Bone marrow (tissue), 2 donors: ENCODE measurements at places on chromosomes 5 and 9.

DNA sequence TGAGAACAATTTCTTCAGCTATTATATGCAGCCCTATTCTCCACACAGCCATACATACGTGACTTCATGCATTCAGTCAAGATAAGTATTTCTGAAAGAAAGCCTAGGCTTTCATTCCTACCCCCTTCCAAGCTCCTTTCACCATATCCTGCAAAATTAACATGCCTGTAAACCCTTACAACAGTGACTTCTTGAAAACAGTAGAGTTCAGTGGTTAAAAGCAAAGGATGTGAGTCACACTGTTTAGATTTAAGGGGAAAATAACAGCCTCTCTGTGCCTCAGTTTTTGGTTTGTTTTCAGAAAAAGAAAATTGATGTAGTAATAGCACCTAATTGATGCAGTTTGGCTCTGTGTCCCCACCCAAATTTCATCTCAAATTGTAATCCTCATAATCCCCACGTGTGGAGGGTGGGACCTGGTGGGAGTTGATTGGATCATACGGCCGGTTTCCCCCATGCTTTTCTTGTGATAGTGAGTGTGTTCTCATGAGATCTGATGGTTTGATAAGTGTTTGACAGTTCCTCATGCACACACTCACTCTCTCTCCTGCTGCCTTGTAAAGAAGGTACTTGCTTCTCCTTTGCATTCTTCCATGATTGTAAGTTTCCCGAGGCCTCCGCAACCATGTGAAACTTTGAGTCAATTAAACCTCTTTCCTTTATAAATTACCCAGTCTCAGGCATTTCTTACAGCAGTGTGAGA is 264.8 kb downstream of the CETN3 start:
- DNase-seq: no peak

GRCh38 chr5:74056107-74056788 is 430.3 kb downstream of the ARHGEF28 start:
- DNase-seq: no peak

- DNase-seq: no peak
Observed at GRCh38 chr5:136374003-136374402, 8.7 kb upstream of the TRPC7 start.

DNA sequence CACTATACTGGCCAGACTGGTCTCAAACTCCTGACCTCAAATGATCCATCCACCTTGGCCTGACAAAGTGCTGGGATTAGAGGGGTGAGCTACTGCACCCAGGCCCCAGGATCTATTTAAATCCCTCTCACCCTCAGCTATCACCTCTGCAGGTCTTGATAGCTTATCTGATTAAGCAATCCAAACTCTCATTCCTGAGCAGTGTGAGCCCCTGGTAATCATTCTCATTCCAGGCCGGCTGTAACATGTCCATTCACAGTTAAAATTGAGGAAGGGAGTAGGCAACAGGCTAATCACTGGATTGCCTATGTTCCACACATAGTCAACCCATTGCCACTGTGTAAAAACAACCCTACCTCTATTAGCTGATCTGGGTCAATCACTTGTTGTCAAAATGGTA is 111.1 kb downstream of the AGTPBP1 start:
- no peak for DNase-seq

GRCh38 chr5:129496421-129496820 is 36.3 kb downstream of the ADAMTS19 start:
- DNase-seq: no peak

DNA sequence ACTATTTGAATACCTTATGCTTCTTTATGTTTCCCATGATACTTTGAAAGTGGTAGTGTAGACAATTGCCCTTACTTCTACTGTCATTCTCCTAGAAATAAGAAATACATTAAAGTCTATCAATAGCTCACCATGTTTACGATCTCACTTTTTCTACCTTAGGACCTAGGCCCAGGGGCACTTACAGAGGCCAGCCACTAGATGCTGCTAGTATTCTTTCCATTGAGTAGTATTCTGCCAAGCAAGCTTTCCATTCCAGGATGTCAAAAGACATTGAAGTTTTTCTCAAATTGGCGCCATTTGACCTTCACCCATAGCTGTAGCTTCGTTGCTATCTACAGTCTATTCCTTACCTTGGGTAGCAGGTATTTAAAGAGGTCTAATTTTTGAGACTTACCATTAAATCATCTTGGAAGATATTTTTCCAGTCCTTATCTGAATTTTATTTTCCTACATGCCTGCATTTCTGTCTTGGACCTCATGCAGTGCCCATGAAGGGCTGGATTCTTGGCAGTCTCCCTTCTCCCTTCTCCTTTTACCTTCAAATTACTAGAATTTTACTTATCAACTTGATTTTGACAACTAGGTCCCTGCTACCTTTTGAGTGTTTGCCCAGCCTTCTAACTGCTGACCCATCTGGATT is 246.0 kb upstream of the NUDT12 start:
- no peak for DNase-seq

GRCh38 chr9:105968811-105969466 is 274.6 kb downstream of the TMEM38B start:
- no peak for DNase-seq

- DNase-seq: no peak
Observed at GRCh38 chr5:72386639-72387038, 66.5 kb downstream of the PTCD2 start.

DNA sequence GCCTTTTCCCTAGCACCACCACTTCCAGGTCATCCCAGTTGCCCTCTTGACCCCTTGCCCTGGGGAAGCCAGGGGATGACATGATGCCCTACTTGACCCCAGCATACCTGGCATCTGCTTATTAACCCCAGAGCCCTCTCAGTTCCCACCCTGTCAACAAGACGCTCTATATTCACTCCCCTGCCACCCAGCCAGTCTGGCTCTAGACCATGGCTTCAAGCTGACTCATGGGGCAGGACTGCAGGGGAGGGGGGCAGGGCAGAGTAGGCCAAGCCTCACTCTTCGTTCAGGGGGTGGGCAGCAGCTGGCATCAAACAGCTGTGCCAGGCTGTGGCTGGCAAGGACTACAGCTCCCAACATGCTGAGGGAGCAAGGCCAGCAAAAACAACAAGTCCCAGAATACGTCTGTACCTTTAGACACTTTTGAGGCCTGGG is 5.3 kb downstream of the ATOSB start:
- DNase-seq: no peak

GRCh38 chr5:115584501-115584900 is 17.8 kb downstream of the TICAM2 start:
- DNase-seq: no peak

GRCh38 chr5:155394727-155395126 is 381.2 kb downstream of the KIF4B start:
- no peak for DNase-seq

DNA sequence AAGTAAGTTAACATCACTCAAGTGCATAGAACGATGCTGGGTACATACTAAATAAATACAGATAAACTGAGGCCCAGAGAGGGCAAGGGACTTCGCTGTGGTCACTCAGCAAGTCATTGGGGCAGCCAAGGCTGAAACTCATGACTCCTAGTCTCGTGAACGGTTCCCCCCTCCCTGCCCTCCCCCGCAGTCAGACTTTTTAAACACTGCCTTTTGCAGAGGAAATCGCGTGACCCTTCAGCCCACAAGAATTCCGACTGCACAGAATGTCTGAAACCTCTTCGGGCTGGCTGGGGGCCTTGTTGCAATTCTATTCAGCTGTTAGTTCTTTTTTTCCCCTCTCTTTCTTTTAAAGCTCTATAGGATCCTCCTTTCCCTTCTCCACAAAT is 28.1 kb downstream of the NEK6 start:
- DNase-seq: peak; percentile 79

DNA sequence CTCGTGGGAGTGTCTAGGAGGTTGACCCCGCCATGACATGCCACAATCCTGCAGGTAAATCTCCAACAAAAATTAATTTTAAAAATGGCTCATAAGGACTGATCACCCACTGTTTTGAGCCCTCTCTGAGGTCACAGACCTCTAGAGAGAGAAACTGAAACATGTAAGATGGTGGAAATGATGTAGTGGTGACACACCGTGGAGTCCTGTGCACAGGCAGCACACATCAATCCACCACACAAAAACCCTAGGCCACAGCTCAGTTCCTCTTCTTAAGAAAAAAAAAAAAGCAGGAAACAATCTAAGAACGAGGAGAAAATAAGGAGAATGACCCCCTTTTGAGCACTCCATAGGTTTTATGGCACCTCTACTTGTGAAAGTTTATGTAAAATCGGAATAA is 93.8 kb upstream of the FAM120A start:
- no peak for DNase-seq

DNA sequence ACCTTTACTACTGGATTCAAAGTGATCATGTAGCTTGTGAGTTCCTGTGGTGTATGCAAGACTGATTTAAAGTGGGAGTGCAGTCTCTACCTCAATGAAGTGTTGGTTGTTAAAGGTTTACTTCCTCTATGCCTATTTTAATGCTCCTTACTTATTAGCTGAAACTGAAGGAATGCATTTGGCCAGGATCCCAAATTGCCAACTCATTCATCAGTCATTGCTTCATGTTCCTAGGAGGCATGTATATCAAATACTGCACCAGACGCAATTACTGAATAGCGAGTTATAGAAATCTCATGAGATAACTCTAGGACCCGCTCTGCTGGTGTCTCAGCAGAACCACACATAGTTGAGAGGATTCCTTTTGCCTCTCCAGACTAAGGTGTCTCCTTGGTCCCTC is 143.0 kb upstream of the RPS23 start:
- no peak for DNase-seq

DNA sequence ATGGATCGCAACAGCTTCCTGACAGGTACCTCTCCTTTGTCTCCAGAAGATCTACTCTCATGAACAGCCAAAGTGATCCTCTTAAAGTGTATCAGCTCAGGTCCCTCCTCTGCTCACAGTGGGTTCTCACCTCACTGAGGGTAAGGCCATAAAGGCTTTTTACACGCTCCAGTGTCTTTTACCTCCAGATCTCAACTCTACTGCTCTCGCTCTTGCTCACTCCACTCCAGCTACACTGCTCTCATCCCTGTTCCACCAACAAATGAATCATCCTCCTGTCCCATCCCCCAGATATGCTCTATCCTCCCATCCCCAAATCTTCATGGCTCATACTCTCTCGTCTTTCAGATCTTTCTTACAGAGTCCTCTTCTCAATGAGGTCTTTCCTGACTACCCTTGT is 248.6 kb upstream of the EFNA5 start:
- no peak for DNase-seq

DNA sequence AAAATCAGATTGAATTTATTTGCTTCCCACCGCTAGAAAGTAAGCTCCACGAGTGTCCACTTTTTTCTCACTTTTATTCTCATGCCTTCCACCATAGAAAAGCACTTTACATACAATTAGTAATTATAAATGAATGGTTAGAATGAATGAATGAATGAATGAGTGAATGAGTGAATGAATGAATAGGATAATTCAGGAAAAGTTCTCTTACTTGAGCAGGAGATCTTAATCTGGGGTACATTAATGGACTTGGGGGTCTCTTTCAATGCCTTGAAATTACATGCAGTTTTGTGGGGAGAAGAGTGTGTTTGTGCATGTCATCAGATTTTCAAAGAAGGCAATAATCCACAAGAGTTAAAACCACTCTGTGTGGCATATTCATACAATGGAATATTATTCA is 229.9 kb upstream of the NR4A3 start:
- no peak for DNase-seq

DNA sequence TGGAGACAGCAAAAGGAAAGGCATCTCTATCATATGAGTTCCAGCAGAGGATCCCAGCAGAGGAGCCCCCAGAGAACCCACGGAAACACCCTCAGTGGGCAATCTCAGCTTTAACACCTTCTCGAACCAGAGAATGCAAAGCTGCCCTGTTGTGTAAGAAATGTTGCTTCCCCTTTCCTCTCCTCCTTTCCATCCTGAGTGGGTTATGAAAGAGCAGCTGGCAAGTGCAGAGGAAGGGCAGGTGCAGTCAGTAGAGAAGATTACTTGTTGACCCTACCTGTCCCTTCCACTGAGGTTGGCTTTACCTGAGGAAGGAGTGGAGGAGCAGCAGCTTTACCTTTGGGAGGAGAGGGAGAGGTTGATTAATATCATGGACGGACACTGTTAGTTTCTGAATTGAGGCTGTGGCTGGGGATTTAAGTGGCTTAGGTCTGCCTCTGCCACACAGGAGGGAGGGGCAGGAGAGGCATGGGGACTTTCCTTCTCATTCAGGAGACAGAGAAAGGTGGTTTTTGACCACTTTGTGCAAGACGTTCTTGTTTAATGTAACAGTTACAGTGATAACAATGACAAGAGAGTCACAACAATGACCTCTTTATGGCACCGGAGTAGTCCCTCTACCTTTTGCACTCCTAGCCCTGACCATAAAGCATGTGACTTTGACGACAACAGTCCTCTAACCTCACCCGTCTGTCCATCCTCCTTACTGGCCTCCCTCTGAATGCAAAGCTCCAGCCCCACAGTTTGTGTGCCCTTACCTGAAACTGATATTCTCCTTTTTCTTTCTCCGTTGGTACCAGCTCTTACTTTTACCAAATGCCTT is 254.8 kb downstream of the NSG2 start:
- no peak for DNase-seq

GRCh38 chr5:89735082-89735481 is 674.5 kb downstream of the CETN3 start:
- no peak for DNase-seq

- no peak for DNase-seq
Observed at GRCh38 chr5:109987355-109987754, 297.6 kb downstream of the MAN2A1 start.

- DNase-seq: no peak
Observed at GRCh38 chr5:111119221-111119620, 27.1 kb downstream of the WDR36 start.

DNA sequence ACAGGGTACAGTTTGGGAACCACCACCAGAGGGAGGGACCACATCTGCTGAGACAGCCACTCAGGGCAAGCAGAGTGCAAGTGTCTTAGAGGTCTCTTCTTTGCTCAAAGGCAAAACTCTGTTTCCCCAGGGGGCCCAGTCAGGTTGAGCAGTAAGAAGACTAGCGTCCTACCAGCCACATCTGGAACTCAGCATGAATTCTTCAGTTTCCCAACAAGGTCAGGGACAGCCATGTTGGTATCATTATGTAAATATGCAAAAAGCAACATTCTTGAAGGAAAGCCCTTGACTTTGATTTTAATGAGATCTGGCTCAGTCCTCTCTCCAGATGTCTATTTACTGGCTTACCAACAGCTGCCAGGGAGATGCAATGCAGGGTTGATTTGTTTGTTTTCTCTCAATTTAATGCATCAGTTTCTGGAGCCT is 46.7 kb downstream of the TGFBI start:
- no peak for DNase-seq

GRCh38 chr9:91047529-91047928 is 245.9 kb downstream of the SYK start:
- DNase-seq: no peak

GRCh38 chr5:134026521-134027287 is 21.9 kb upstream of the VDAC1 start:
- DNase-seq: no peak

- DNase-seq: no peak
Observed at GRCh38 chr9:12717907-12718306, 24.7 kb downstream of the TYRP1 start.
